Tibial artery (tissue), 4 donors: ENCODE measurements at places on chromosomes 16 and 17.
A peak's percentile ranks its signal among the peaks of the same experiment; 100 is the strongest.

DNA sequence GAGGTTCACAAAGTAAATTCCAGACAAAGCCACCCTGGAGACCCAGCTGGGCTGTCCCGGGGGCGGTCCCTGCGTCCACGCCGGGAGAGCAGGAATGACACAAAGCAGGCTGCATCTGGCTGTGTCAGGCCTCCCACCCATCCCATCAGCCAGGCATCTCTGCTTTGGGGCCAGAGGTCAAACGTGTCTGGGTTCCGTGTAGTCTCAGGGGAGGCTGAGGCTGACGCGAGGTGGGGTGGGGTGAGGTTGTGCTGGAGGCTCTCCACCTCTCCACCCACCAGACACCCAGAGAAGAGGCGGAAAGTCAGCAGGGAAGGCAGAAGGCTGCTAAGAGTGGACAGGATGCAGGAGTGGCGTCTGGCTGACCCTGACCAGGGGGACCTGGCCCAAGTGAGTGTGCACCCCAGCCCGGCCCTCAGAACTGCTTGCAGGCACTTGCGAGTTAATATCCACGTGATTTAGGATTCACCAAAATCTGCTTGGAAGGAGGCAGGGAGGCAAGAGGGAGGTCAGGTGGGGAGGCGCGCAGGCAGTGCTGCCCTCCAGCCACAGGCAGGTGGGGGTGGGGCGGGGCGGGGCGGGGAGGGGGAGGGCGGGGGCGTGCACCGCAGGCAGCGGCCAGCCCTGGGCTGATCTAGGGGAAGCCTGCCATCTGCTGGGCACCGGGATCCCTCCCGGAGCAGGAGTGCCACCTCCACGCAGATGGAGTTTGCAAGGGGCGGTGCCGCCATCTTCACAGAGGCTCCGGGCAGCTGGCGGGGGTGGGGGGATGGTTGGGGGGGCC lies 44.3 kb downstream of the TBC1D16 start:
- peak; percentile 79 for DNase-seq

DNA sequence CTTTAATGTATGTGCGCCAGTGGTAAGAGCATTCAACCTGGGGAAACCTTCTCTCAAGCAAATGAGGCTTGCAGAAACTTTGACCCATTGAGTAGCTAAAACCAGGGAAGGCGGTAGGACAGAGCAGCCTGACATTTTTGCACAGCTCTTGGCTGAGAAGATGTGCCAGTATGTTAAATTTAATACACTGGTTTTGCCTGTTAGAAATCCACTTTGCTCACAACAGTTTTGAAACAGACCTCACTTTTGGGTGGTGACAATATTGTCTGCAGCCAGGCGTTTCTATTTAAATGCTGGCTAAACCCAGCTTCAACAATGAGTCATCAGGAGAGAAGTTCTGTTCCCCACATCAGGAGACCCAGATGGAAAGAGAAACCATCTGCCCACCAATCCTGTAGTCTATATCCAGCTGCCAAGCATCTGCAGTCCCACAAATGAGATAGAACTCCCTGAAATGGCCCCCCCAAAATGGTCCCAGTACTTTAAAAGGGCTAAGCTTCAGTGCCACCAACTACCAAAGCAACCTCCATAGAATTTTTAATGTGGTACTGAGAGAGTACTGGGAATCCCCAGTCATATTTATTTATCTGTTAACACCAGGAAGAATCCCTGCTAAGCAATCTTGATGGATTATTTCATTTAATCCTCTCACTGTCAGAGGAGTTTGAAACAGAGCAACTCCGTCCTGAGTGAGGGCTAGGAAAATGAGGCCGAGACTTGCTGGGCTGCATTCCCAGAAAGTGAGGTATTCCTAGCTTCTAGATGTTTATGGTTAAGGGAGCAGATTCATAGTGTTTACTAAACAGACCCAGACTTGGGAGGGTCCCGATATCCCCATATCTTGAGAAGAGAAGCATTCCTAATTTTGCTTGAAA lies 29.0 kb upstream of the CLEC3A start:
- DNase-seq, result no peak

- DNase-seq, result no peak
Observed at GRCh38 chr17:39014795-39015545, 47.8 kb upstream of the FBXO47 start.

GRCh38 chr17:34840750-34841149 lies 120.5 kb downstream of the CCT6B start:
- DNase-seq, result no peak

DNA sequence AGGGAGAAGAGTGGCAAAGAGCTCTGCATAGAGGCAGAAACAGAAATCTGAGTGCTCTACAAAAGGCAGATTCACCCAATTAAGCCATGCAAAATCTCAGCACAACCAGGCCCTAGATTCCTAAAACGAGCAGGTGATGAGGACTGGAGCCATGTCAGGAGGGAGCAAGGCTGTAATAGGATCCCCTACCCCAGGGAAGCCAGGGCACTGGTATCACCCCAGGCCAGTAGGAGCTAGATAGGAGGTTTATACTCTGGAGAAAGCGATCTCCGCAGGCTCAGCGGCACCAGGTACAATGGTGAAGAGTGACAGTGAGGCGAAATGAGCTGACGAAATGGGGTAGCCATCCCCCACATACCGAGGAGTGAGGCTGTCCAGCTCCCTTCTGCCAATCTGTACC lies 171.5 kb downstream of the PARN start:
- DNase-seq, result no peak

- DNase-seq, result no peak
Observed at GRCh38 chr17:28385406-28385805, 13.9 kb downstream of the SARM1 start.
